Stimulated activated CD4-positive, alpha-beta T cell treated with anti-CD3 and anti-CD28 coated beads, Interleukin-12 subunit alpha, Interleukin-12 subunit beta, amount 100 ng/mL, for 48 hours (primary cell): ENCODE measurements at places on chromosomes 13 and 19.
A peak's percentile ranks its signal among the peaks of the same experiment; 100 is the strongest.

DNA sequence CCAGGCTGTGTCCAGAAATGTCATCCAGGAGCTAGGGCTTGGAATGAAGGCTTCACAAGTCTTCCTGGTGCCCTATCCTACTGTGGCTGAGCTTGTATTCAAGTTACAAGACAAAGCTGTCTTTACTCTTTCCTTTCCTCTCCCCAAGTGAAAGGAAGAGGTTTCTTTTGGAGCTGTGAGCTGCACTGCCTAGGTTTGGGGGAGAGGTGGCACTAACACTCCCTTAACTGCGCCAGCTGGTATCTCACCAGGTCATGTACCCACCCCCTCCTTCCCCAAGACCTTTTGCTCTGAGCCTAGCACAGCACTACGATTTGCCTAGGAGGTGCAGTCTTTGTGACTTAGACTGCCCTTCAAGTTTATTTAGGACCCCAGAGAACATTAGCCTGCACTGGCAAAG, 2053.6 kb upstream of the PRR20A start:
- DNase-seq: no peak

DNA sequence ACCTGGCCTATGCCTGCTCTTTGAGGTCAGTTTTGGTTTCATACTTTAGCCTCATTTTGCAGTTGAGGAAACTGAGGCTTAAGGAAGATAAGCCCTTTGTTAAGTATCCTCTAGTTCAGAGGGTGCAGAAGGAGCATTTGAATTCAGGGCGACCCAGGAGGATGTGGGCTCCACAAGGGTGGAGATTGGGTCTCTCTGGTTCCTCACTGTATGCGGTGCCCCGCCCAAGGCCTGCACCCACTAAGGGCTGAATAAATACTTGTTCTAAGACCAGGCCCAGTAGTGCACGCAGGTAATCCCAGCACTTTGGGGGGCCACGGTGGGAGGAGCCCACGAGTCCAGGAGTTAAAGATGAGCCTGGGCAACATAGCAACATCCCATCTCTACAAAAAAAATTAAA, 768 bp upstream of the SLC44A2 start:
- no peak for DNase-seq

DNA sequence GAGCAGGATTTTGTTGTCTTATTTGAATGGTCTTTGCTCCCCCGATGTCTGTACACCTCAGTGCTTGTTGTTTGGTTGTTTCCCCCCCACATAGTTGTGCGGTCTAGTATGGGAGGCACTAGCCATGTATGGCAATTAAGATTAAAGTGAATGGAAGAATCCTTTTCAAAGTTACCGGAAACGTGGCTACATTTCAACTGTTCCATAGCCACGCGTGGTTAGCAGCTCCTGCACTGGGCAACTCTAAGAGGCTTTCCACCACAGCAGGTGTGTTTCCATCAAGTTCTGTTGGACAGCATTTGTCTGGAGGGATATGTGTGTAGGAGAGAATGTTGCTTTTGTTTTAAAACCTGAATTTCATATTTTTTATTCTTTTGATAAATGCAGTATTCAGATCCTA, 247.3 kb downstream of the GGACT start:
- DNase-seq: no peak

GRCh38 chr13:76314495-76314894, 571.7 kb downstream of the KCTD12 start:
- DNase-seq: no peak

DNA sequence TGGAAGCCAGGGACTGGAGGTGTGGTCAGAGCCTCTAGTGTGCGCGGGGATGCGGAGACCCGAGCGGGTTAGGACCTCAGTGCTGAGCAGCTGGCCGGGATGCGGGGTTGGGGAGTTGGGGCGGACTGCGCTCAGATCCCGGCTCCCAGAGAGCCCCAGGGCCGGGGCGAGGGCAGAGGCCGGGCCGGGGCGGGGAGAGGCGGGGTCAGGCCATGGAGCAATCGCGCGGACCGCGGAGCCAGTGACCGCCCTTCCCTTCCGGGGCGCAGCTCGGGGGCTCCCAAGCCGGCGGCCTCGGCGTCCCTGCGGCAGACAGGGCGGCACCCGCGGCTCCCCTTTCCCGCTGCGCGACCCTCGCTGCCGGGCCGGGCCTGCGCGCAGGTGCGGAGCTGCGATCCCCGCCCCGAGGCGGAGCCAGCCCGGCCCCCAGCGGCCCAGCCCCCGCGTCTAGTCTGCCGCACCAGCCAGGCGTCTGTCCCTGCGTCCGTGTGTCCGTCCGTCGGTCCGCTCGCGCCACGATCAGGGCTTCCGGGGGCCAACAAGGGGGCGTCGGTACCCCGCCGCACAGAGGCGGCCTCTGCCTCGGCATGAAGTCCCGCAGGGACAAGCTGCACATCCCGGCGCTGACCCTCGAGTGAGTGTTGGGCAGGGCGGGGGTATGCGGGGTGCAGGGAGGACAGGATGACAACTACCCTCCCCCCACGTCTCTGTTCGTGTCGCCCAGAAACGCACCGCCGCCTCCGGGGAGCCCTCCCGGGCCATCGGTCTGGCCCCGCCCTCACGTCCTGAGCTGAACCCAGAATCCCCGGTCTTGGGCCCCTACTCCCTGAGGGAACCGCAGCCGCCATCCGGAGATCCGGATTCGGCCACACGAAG, 12.4 kb downstream of the MAST3 start:
- no peak for DNase-seq

- no peak for DNase-seq
These were observed 125.1 kb downstream of the SIPA1L3 start for GRCh38 chr19:38032151-38032550.

DNA sequence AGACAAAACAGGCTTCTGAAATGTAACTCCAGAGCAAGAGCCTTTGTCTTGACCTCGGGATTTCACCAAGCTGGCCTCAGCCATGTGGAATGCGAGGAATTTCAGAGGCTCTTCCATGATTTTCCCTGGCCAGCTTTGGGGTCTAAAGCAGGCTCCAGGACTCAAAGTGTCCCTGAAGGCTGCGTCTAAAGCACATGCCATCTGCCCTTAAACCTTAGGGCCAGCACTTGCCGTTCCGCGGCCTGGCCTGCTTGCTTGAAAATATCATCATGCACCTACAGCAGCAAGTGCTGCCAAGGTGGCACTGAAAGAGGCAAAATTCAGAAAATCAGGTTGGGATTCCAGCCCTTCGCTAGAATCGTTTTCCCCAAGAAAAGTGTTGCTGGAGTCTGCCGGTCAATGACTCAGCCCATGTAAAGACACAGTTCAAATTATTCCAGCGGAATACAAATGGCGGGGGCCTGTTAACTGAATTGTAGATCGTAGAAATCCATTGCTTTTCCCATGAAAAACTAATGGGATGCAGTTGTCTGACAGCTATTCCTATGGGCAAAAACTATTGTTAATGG, 105.7 kb upstream of the RAP2A start:
- no peak for DNase-seq

DNA sequence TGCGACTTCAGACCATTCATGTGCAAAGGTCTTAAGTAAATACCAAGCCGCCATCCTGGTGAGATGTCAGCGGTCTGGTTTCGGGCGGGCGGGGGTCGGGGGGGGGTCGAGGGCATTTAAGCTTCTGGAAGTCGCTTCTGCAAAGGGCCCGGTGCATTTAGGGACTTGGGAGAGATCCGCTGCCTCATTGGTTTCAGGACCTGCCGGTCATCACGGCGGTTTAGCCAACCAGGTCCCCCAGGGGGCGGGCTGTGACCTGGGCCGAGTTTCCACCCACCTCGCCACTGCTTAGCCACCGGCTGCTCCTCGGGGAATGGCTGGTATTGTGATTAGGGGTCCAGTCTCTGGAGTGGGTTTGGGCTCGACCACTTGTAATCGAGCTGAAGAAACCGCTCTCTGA, 7.8 kb downstream of the ANKLE1 start:
- peak; percentile 57 for DNase-seq

DNA sequence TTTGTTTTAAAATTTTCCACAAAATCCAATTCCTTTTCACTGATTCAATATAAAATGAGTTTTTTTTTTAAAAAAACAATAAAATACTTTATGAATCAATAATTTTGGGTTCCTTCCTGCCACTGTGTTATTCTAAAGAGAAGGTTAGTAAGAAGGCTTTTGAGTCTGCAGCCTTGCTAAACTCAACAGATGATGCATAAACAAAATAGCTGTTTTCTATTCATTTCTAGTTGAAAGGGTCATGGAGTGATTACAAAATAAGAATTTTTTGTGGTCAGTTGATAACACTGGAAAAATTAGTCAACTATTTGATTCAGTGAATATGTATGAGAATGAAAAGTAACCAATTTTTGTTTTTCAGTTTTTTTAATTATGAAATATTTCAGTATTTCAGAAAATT, 169.9 kb downstream of the VWA8 start:
- DNase-seq: no peak
